Stimulated activated CD4-positive, alpha-beta T cell treated with anti-CD3 and anti-CD28 coated beads, Interleukin-1b, Interleukin-23, amount 100 ng/mL, for 1 hour (primary cell): ENCODE measurements at places on chromosomes 1 and 21.

DNA sequence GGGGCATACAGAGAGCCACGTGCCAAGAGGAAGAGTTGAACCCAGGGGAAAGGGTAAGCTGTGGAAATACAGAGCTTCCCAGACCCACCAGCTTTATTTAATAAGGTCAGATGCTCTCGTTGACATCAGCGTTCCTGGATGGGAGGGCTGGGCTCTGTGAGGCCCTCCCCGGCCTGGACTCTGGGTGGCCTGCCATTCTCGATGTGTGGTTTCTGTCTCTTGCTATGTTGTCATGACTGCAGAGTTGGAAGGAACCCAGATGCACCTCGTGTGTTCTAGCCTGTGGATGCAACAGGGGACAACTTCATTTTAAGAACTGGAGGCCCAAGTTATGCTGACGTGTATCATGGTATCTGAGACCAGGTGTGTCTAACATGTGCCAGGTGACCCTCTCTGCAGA is 101.7 kb downstream of the PCBP3 start:
- no peak for DNase-seq

- no peak for DNase-seq
Observed at GRCh38 chr1:53128401-53128800, 14.0 kb downstream of the SLC1A7 start.

DNA sequence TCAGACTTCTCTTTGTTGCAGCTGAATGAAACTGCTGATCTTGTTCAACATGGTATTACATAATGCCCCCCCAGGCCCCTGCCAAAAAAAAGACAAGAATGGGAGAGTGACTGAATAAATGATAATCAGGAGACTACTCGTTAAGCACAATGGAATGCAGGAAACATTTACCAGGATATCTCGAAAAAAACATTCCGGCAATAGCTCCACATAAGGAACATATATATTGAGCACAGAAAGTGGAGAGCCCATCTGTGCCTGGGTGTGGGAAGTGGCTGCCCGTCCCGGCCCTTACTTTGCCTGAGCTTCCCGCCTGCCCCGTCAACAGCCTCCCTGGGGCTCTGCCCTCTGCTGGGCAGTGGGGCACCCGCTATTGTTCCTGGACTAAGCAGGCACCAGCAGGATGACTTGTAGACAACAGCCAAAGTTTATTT is 13.3 kb downstream of the TRIM11 start:
- no peak for DNase-seq

DNA sequence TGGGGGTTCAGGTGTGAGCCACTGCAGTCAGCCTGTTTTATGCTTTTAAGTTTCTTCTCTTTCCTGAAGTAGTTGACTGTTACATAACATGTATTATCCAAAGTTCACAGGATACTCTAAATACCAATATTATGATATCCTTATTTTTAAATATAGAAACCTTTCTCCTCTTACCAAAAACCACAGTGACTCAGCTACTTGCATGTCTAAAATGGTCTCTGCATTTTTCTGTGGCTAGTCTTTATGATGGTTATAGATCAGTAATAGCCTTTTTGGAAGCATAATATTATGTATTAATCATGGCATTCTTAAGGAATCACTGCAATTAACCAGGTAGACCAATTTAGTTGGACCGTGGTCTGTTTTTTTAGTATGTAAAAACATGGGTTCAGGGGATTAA is 210.8 kb upstream of the CACYBP start:
- no peak for DNase-seq

DNA sequence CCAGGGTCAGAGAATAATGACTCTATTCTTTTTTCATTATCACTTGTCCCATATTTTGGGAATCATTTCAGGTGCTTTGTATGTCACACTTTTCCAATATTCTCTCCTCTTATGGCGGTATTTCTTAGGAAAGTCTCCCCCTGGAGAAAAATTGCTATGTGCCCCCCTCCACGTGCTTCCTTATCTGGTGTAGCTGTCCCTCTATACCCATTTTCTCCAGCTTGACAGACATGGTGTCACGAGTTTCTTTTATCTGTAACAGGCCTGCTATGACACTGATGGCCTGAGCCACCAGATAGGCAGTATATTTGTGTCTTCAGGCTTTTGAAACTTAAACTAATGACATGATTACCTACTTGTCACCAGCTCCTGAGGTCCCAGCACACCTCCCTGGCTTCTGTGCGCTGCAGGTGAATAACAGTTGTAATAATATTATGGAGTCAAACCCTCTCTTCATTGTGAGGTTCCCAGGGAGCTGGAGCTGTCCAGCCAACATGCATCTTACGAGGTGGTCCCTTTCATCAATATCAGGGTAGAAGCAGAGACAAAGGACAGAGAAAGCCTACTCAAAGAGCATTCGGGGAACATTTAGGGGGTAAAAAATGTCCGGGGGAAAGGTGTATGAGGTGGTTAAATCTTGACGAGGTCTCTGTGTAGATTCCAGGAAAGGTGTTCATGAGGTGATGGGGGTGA is 71.2 kb upstream of the DUSP10 start:
- DNase-seq = no peak

GRCh38 chr1:56501888-56502287 is 77.5 kb downstream of the PLPP3 start:
- DNase-seq = no peak

- no peak for DNase-seq
Observed at GRCh38 chr1:60234776-60235175, 161.2 kb upstream of the C1orf87 start.

DNA sequence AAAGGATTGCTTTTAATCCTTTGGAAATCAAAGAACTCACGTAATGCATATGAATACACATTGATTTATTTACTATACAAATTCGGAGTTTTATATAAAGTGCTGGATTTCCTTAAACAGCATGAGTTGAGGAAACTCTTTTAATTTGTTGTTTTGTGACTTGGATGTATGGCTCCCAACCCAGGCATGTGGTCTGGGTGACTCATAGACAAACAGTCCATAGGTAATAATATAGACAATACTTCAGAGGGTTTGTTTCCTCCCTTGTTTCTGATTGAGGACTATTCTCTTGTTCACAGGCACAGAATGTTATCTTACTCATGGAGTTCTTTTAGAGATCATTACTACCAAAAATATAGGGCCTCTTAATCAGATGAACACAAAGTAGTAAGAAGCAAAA is 43.8 kb downstream of the XPR1 start:
- no peak for DNase-seq

- DNase-seq = no peak
Observed at GRCh38 chr21:27700974-27701614, 734.2 kb upstream of the ADAMTS5 start.

DNA sequence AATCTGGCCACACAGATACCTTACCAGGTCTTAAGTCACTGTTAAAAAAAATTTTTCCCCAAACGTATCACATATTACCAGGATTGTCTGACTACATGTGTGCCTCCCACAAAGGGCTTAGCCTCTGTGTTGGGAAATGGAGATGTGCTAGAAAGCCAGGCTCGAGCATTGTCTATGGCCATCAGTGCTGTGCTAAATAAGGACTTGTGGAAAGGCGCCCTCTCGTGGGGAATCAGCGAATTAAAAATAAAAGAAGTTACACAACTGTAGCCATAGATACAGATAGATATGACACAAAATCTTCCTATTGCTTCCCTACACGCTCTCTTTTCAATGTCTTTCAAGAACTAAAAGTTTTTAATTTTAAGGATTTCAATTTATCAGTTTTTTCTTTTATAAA is 47.5 kb upstream of the CRNN start:
- peak; percentile 35 for DNase-seq

- DNase-seq = no peak
Observed at GRCh38 chr1:224213438-224214119, 30.5 kb downstream of the DEGS1 start.

DNA sequence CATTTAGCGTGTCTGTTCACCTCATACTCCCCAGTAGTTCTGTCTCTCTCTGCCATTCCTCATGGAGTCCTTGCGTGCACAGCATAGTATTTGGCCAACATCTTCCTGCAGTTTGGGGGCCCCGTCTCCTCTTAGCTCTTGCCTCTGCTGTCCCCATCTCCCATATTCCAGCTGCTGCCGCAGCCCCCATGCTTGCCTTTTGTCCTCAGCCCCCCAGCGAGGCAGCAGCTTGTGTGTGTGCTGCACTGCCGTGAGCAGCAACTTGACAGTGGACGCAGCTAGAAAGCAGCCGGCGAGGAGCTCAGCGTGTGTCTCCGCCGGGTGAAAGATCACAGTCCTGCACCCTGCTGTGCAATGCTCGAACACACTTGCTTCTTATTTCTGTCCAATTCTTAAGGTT is 164.2 kb upstream of the COL6A1 start:
- no peak for DNase-seq
